ENCODE measurements at places on chromosomes 12 and 14. TPM values are rescaled to one million over a fixed set of nuclear protein-coding genes. Genes with fewer than 3 reads are reported as not detected.

- no peak for DNase-seq
These were observed 223.7 kb upstream of the TMEM132C start for GRCh38 chr12:128043317-128043716.

Gene IFI27
- 116 TPM for total RNA-seq

DNA sequence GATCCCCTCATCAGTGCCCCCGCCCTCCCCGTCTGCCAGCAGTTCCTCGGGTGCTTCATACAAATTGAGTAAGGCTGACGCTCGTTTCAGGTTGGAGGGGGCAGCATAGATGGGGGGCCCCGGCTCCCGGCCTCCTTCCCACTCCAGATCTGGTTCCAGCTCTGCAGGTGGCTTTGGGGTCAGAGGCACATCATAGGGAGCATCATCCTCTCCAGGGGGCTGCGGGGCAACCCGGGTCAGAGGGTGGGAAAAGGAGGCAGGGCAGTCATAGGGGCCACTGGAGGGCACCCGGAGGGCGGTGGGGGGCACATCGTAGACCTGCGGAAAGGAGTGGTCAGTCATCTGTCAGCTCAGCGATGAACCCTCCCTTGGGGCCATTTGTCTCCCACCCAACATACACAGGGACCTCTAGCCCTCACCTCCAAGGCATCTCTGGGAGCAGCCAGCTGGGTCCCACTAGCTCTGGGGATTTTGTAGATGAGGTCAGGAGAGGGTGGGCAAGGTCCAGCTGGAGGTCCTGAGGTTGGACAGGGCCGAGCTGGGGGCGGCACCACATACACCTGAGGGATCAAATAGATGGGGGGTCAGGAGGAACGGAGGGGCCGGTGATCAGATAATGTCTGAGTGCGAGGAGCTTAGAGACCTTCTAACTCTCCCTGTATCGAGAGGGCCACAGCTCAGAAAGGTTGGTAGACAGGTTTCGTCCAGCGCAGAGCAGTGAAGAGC, 5.1 kb downstream of the EFS start:
- no peak for DNase-seq

Gene PTGR2
- 1.8 TPM for total RNA-seq

DNA sequence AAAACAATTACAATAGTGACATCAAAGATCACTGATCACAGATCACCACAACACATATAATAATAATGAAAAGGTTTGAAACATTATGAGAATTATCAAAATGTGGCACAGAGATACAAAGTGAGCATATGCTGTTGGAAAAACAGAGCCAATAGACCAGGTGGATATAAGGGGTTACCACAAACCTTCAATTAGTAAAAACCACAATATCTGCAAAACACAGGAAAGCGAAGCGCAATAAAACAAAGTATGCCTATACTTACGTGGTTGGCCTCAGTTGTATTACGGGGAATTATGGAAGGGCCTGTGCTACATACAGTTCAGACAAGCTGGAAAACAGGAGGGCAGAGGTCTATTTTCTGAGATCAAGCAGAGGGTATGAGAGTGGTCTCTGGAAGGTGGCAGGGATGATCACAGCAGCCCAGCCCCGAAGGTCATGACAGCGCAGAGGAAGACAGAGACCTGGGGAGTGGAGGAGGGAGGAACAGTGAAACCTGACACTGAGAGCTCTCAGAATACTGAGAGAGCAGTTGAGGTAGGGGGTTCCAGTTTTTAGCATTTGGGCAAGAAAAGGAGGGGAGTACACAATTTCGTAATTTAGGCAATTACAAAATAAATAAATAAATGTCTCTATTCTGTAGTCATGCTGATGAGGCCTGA, 41.3 kb downstream of the IFNG start:
- DNase-seq: no peak
